ENCODE measurements at places on chromosomes 2 and 18. TPM values are rescaled to one million over a fixed set of nuclear protein-coding genes. Genes with fewer than 3 reads are reported as not detected.

- no peak for DNase-seq
These were observed 44.6 kb downstream of the CNGA3 start for GRCh38 chr2:98390571-98391476.

DNA sequence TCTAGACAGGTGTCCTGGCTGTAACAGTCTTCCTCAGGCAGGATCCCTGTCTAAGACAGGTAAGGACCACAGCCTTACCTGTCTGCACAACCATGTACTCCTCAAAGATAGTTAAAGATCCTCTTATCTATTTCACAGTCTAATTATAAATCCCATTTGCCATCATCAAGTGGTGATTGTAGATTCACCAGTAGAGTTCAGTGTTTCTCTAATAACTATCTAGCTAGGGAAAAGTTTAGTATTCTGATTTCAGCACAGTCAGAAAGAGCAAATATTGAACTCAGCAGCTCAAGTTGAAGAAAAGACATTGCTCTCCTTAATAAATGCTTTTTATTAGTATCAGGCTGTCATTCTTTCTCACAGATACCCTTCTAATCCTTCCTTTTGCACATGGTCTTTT, 1305.5 kb upstream of the NXPH2 start:
- peak; percentile 1 for DNase-seq

- no peak for DNase-seq
These were observed 28.2 kb upstream of the SLC8A1 start for GRCh38 chr2:40480073-40480472.

DNA sequence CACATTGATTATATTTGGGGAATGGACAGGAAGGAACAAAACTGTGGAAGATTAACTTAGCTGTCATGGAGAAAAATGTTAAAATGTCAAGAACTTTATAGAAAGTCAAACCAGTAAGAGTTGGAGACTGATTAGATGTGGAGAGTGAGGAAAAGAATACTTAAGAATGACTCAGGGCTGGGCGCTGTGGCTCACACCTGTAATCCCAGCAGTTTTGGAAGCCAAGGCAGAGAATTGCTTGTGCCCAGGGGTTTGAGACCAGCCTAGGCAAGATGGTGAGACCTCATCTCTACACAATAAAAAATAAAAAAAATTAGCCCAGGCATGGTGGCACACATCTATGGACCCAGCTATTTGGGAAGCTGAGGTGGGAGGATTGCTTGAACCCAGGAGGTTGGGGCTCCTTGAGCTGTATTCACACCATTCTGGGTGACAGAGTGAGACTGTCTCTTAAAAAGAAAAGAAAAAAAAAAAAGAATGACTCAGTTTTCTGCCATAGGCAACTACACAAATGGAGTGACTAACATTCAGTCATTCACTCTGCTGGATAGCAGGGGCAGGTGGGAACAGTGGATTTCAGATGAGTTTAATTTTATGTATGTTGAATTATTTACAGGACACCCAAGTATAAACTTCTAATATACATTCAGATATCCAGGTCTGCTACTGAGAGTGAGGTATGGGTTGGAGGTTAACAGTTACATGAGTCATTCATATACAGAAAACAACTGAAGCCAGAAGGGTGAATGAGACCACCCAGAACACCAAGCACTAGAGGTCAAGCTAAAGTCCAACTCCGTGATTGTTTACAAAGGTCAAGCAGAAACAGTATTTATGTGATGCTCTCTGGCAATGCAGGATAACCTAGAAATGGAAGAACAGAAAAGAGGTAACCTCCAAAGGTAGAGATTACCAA, 33.9 kb downstream of the ORC2 start:
- peak; percentile 55 for DNase-seq

GRCh38 chr18:24543795-24544498, 83.5 kb downstream of the HRH4 start:
- peak; percentile 62 for DNase-seq

DNA sequence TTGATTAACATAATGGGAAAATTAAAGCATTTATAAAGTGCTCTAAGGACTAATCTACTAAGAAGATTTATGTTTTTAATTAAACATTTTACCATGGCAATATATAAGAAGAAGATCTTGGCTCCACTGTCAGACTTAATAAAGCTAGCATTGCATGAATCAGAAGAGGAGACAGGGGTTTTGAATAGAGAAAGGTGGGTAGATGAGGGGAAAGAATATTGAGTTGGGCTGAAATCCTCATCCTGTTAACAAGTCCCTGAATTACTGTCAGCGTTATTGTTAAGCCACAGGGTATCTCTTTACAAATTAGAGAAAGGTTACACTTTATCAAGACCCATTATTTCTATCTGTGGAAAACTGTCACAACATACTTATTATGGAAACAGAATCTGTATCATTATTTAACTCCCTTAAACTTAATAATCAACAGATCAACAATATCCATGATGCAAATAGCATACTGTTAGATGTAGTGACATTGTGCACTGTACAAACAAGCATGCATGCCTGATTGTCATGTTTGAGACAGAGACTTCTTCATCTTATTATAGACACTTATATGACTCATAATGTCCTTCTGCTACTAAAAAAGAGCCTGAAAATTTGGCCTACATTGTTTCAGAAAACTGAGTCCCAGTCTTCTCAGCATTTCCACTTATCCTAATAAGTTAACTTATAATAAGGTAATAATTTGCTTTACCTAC, 304.1 kb downstream of the NRXN1 start:
- DNase-seq, result no peak

- no peak for DNase-seq
These were observed 138.2 kb upstream of the PKDCC start for GRCh38 chr2:41909584-41909983.

- no peak for DNase-seq
These were observed 187.4 kb downstream of the ARL4C start for GRCh38 chr2:234309431-234309830.

- DNase-seq, result peak; percentile 2
These were observed 3.1 kb downstream of the NRXN1 start for GRCh38 chr2:51028829-51029228.

DNA sequence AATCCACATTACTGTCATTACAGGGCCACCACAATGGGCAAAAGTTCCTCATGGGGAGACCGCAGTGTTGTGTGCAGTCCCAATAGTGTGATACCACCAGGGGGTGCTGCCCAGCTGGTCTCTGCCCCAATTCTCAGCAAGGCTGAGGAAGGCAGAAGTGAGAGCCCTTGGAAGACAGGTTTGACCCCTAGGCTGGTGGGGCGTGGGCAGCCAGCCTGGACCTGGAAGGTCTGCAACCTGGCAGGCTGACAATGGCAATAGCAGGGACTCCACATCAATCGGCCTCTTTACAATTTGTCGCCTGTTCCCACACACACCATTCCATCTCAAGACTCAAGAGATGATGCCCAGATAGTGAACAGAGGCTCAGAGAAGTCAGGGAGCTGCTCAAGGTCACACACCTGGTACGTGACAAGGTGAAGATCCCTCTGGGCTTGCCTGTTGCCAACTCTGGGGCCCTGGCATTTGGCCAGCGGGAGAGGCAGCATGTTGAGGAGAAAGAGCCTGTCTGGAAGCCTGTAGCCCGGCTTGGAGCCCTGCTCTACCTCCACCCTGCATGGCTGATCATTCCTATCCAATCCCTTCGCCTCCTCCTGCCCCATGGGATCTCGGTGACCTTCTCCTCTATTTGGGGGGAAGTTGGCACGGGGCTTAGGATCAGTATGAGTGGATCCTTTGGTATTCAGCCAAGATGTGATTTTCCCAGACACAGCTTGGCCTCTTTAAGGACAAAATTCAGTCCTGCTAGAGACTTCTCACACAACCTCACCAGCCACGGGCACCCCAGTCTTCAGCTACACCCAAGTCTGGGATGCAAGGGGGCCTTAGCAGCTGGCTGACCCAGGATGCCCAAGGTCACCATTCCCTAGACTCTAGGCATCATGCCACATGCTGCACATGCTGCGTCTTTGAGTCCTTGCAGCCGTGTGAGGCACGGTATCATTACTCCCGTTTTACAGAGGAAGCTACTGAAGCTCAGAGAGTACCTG, 2.9 kb upstream of the ATOH8 start:
- peak; percentile 76 for DNase-seq

- DNase-seq, result no peak
These were observed 303.9 kb upstream of the HDAC4 start for GRCh38 chr2:239704737-239705136.

- DNase-seq, result no peak
These were observed 8.0 kb downstream of the HAAO start for GRCh38 chr2:42784204-42784880.

GRCh38 chr2:97617911-97618310, 28.0 kb upstream of the COX5B start:
- no peak for DNase-seq

DNA sequence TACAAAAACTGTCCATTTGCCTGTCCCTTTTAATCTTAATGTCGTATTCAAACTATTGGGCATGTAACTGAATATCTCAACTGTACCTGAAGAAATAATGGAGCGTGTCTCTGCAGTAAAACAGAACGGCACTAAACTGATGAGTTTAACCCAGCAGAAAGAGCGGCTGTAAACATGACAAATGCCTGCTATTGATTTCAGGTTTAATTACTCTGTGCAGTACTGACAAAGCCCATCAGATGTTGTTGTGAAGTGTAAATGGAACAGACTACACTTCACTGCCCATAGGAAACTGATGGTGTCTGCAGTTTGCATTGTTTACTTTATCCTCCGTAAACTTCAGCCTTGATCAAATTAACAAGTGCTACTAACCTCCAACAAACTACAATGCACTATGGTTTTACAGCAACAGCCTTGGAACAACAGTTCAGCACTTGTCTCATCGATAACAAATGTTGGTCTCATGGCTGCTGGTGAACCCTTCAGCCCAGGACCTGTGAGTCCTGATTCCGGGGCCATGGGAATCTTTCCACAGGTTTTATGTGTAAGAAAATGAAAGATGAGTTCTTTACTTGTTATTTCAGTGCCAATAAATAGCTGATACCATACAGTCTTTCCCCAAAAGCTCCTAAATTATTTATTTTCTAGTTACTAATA, 316.5 kb downstream of the CCDC178 start:
- DNase-seq, result no peak

DNA sequence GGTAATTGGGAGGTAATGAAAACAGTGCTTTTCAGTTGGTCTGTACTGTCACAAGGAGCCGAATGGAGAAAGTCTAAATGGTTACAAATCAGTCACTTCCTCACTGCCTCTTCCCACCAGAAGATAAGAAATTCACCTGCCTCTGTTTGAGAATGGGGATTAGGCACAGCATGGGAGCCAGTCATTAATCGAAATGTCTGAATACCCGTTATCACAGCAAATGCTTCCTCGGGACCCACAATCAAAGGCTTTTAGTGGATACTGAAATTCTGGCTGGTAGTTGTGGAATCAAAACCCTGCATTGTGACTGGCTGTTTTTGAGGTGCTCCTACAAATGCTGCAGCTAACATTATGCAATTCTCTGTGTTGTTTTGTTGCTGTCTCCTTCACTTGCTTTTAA, 461.0 kb upstream of the MEX3C start:
- DNase-seq, result no peak

The IMP4 gene
- 109 TPM for total RNA-seq

The TMEM37 gene
- total RNA-seq, result not detected

The SERPINB10 gene
- total RNA-seq, result not detected

The ANKRD44 gene
- 8.9 TPM for total RNA-seq

The GREB1 gene
- total RNA-seq, result not detected

The ANTXR1 gene
- total RNA-seq, result 128 TPM

The COLEC12 gene
- 25.9 TPM for total RNA-seq

Data from GM23248 (cell line).